ENCODE measurements at places on chromosomes 13 and 19.

- DNase-seq = no peak
Observed at GRCh38 chr19:29323021-29323430, 110.1 kb upstream of the UQCRFS1 start.

GRCh38 chr19:10305139-10305806, 4.3 kb downstream of the ZGLP1 start:
- peak; percentile 82 for DNase-seq

- DNase-seq = no peak
Observed at GRCh38 chr19:33402421-33403220, 29.1 kb downstream of the CEBPG start.

DNA sequence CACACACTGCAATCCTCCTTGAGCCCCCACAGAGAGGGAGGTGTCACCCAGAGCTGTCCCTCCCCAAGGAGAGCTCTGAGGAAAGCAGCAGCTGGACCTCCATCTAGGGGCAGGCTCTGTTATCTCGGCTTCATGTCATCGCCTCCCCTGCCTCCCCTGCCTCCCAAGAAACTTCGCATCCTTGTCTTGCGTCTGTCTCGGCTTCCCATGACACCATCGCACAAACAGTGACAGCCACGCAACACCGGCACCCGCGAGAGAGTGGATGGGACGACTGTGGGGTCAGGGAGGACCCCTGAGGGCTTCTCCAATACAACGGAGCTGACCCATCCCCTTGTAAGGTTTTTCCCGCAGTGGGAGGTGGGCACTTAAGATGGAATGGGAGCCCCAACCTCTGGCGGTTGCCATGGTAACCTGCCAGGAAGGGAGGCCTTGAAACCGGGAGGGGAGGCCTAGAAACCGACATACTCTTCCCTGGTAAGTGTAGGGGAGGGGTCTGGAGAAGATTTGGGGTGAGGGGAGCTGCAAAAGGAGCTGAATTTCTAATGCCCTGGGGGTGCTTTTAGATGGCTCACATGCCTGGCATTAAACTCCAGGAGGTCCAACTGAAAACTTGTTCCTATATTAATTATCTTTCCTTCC, 16.3 kb downstream of the TLE2 start:
- DNase-seq = no peak

GRCh38 chr19:18502638-18503294, 19.1 kb downstream of the ELL start:
- no peak for DNase-seq

DNA sequence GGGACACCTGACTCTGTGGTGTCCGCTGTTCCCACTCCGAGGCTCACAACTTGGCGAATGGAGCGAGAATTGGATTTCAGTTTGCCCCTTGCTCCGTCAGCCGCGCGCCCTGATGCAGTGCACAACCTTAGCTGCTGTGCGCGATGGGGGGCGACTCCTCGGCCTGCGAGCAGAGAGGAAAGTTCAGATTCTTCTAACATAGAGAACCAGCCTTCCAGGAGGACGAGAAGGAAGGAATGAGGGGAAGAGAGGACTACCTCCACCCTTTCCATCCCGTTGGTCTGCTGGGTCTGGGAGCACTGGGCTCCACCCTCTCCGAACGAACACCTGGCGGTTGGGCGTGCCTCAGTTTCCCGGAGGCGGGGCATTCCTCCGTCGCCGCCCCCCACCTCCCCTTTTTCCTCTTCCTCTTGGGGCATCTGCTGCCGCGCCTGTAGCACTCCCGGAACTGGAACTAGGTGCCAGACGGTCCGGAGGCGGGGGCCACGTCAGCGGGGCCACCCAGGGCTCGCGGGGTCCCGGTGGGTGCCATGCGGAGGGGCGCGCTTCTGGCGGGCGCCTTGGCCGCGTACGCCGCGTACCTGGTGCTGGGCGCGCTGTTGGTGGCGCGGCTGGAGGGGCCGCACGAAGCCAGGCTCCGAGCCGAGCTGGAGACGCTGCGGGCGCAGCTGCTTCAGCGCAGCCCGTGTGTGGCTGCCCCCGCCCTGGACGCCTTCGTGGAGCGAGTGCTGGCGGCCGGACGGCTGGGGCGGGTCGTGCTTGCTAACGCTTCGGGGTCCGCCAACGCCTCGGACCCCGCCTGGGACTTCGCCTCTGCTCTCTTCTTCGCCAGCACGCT, at the start of gene KCNK6:
KCNK6 (plus strand) TSS at position 425 of the 838 bp plus-strand sequence; CDS start at position 531, 106 bp downstream.
- DNase-seq = no peak

Measured in fibroblast of skin of right quadriceps (primary cell).